ENCODE measurements at places on chromosomes 3 and 15.

- no peak for DNase-seq
These were observed at the start of gene CCR4 for GRCh38 chr3:32951410-32951811. TSS of gene CCR4 (plus strand) at chr3:32951644. CDS start at chr3:32953423, 1,779 bp downstream.

GRCh38 chr15:71411538-71412482 is 296.5 kb downstream of the THSD4 start:
- no peak for DNase-seq

DNA sequence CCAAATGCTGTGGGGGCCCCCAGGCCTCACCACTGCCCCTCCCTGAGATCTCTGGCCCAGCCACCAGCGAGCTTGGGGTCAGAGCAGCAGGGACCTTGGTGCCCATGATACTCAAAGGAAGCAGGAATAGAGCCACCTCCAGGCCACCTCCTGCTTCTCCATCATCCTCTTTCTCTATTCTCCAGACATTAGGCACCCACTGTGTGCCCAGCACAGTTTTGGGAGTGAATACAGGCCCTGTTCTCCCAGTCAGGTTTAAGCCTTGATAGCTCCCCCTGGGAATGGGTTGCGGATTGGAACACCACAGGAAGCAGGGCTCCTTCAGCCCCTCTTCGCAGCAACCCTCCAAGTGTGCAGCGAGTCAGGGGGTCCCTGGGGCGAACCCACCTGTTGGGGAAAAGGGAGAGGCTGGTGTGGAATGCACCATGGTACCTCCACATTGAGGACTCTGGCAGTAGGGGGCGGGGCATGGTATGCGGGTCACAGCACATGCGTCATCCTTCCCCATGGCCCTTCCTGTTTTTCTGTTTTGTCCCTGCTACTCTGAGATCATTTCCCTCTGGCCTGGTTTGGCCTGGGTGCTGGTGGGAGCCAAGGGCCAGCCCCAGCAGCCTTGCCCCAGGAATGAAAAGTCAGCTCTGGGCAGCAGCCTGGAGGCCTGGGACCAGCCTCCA is 14.2 kb upstream of the SEMA3B start:
- no peak for DNase-seq

DNA sequence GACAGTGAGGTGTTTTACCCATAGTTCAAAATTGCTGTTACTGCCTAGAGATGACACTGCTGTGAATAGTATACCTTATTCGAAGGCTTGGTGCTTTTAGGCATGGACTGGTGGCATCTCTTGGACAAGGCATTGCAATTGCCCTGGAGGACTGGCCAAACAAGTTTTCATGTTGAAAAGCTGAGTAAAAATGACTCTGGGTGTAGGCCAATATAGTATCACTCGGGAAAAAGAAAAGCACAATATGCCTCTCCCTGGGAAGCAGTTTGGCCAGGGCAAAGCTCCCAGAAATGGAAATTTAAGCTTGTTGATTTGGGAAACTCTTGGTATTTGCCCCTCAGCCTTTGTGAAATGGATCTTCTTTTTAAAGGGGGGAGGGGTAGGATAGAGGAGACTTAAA is 54.8 kb downstream of the ZNF609 start:
- no peak for DNase-seq

GRCh38 chr3:69081583-69082262 is 1.6 kb upstream of the UBA3 start:
- DNase-seq: no peak

GRCh38 chr3:184005941-184006507 is 11.7 kb downstream of the ABCC5 start:
- no peak for DNase-seq

DNA sequence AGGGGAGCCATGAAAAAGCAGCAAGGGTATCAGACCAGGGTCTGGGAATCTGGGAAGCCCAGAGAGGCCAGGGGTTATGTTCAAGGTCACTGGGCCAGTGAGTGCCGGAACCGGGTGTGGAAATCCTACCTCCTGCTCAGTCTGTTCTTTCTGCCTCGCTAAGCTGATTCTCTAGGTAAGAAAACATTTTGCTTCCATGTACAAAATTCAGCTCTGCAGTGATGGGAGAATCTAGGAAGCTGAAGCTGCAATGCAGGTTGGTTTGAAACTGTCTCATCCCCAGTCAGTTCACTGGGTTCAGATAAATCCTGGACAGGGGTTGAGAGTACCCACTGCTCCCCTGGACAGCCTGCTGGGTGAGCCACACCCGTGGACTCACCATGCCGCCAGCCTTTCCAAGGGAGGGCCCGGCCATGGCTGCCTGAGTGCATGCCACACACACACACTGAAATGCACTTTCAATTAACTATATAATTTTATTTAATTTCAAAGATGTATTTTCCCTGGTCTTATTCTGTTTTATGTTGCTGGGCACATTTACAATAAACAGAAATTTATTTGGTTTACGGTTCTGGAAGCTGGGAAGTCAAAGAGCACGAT is 108.4 kb downstream of the CORO2B start:
- no peak for DNase-seq

DNA sequence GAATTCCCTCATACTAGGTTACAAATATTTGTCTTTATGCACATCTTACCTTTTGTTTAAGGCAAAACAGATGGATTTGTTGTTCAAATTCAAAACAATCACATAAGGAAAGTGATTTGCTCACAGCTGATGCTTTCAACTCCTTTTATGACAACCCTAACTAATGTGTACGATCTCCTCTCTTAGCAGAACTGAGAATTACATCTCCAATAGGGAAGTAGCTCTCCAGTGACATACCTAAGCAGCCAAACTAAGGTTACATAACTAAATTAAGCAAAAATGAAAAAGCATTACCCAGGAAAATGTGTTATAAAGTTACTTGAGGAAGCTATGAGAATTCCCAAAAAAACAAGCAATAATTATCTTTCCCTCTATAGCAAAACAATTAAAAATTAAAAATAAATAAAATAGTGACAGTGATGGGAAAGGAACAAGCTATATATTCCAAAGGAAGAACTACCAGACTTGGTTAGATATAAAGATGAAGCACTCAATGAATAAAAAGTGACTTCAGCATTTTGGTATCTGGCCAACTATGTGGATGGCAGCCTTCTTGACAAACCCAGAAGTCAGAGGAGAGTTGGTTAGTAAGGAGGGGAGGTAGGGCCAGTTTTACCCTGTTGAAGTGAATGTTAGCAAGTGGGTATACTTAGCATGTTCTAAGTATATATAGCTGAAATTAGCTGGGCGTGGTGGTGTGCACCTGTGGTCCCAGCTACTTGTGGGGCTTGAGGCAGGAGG is 32.4 kb downstream of the PEAK1 start:
- DNase-seq: no peak
